COLO829 (cell line): ENCODE measurements at places on chromosomes 4 and X.

GRCh38 chr4:25437926-25438325 lies 60.9 kb downstream of the ANAPC4 start:
- DNase-seq, result no peak

- no peak for DNase-seq
These were observed 91.6 kb downstream of the ARAP2 start for GRCh38 chr4:36152735-36153134.

GRCh38 chrX:40050532-40050931 lies 47.2 kb downstream of the BCOR start:
- DNase-seq, result no peak

DNA sequence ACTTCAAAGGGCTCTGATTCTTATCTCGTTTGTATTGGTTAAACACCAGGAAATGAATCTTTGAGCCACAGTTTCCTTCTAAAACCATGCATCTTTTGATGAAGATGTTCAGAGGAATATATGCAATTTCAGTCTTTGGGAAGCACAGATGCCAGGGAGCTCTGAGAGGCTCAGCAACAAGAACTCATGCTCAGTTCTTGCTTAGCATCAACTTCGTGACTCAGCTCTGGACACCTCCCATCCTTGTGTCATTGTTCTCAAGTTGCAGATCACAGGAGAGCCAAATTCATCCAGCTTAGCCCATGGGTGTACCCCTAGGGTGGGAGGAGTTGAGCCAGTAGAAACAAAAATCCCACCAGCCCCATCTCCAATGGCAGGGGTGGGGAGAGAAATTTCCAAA lies 219.6 kb upstream of the MAOA start:
- no peak for DNase-seq

DNA sequence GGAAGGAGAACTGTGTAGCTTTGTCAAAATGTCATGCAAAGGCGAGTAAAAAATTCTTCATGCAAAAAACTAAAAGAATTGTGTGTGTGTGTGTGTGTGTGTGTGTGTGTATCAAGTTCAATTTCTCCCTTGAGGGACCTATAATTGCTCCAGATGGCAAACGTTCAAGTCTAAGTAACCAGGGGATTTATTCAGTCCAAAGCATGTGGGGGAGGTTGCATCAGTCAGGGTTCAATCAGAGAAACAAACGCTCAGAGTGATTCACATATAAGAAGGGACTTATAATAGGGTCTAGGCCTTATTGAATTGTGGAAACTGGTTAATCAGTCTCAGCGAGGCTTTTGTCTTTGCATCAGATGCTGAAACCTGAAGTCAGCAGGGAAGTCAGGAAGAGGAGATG lies 5.0 kb downstream of the DCAF8L1 start:
- DNase-seq, result no peak

GRCh38 chr4:75142850-75143249 lies 209.9 kb downstream of the PARM1 start:
- no peak for DNase-seq

DNA sequence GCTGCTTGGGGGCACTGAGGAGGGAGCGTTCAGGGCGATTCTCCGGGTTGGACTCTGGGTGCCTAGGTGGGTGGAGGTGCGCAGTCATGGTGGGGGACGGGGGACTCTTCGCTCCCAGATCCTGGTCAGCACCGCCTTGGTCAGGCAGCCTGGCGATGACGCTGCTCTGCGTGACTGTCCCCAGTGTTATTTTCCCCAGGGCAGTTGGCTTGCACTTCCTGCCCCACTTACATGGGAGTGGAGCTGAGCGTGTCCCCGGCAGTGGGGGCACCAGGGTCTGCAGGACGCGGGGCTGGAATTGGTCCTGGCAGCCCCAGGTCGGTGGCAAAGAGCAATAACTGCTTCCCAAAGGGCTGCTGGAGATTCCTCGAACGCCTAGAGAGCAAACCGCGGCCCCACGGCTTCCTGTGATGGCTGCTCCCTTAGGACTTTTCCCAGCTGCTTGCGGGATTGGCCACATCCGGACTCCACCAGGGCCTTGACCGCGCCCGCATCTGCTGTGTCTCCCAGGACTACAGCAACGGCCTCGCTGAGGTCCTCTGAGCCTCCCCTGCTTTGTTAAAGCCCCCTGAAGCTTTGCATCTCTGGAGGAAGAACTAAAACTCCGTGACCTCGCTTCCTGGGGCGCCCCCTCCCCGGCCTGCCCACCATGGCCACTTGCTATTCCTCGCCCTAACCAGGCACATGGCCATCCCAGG lies 35.3 kb upstream of the GPR78 start:
- DNase-seq, result no peak

GRCh38 chr4:10500776-10501175 lies 43.5 kb upstream of the ZNF518B start:
- DNase-seq, result no peak

- no peak for DNase-seq
These were observed 206.9 kb downstream of the GLUD2 start for GRCh38 chrX:121254336-121254735.

DNA sequence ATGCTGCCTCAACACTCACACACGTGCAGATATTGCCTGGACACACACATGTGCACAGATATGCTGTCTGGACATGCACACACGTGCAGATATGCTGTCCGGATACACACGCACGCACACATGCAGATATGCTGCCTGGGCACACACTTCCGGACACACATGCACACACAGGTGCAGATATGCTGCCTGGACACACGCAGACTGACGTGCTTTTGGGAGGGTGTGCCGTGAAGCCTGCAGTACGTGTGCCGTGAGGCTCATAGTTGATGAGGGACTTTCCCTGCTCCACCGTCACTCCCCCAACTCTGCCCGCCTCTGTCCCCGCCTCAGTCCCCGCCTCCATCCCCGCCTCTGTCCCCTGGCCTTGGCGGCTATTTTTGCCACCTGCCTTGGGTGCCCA lies 14.7 kb downstream of the FGFRL1 start:
- DNase-seq, result no peak

GRCh38 chrX:26848511-26848910 lies 614.6 kb downstream of the PPP4R3C start:
- no peak for DNase-seq

- peak; percentile 84 for DNase-seq
These were observed 11.1 kb downstream of the RASL11B start for GRCh38 chr4:52873191-52873590.
